Kidney tubule cell (primary cell): ENCODE measurements at places on chromosomes 5 and 9.
A peak's percentile ranks its signal among the peaks of the same experiment; 100 is the strongest.

DNA sequence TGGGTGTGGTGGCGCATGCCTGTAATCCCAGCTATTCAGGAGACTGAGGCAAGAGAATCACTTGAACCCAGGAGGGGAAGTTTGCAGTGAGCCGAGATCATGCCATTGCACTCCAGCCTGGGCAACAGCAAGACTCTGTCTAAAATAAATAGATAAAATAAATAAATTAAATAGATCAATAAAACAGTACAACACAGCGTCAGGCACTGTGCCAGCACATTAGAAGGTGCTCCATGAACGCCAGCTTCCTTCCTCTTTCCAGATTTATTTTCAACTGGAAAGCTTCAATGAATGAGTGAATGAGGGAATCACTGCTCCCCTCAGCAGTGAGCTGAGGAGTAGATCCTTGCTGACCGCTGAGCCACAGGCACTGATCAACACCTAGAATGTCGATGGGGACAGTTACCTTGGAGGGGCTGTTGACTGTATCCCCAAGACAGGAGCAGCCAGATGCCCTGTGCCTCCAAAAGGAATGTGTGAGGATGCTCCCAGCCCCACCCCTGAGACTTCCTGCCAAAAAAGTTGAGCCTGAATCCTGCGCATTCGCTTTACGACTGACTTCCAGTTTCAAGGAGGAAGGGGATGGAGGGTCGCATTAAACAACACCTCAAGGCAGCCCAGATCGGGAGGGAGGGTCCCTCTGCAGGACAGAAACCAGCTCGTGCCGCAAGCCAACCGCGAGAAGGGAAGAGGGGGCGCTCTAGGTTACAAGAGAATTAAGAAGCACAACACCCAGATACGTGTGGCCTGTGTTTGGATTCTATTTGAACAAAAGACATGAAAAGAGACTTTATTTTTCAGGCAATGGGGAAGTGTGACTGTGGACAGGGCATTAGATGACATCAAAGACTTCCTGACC is 54.0 kb upstream of the CNOT6 start:
- DNase-seq, result no peak

DNA sequence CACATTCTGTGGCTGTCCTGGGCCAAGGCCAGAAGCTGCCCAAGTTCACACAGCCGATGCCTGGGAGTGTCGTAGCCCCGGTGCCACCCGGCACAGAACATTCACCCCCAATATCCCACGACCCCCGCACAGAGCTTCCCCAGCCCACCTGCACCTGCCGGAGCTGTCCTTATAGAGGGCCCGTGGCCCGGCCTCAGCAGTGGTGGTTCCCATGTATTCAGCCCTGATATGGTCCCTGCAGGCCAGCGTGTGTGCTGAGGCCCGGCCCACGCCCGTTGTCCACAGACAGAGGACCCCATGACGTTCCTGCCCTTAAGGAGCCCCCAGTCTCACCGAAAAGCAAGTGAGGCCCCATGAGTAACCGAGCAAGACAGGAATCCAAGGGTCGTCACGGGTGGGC is 5.3 kb upstream of the GFI1B start:
- DNase-seq, result no peak

- DNase-seq, result peak; percentile 74
Observed at GRCh38 chr9:132768932-132769905, 99.0 kb downstream of the GTF3C4 start.

DNA sequence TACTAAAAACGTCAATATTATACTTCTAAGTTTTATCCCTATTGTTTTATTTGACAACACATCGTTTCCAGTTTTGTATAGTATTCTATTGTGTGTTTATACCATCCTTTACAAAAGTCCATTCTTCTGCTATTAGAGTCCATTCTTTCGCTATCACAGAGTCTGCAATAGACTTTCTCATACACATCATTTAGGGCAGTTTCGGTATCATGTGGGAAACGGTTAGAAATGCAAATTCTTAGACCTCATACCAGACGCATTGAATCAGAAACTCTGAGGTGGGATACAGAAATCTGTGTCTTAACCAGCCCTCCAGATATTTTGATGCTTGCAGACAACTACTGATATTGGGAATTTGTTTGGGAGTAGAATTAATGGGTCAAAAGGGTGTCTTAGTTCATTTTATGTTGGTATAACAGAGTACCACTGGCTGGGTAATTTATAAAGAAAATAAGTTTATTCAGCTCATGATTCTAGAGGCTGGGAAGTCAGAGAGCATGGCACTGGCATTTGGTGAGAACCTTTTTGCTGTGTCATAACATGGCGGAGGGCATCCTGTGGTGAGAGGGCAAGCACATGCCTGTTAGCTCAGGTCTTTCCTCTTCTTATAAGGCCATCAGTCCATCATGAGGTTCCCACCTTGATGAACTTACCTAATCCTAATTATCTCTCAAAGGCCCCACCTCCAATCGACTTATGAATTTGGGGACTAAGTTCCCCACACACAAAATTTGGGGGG is 21.1 kb downstream of the CARTPT start:
- no peak for DNase-seq

DNA sequence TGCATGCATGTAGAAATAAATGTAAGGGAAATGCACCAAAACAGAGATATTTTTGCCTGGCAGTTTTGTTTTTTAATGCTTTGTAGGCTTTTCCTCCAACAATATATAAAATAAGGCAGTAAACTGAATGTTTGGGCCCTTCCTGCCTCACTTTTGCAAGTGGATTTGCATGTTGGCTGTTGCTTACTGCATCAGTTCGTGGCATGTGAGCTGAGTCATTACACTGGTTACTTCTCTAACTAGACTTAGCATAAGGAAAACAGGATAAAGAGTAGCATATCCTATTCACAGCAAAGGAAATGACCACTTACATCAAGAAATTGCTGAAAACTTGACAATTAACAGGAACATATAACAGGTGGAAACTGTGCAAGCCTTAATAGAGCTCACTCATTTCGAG is 113.4 kb downstream of the TLE1 start:
- peak; percentile 55 for DNase-seq

GRCh38 chr5:2658447-2658846 is 93.0 kb downstream of the IRX2 start:
- DNase-seq, result no peak

DNA sequence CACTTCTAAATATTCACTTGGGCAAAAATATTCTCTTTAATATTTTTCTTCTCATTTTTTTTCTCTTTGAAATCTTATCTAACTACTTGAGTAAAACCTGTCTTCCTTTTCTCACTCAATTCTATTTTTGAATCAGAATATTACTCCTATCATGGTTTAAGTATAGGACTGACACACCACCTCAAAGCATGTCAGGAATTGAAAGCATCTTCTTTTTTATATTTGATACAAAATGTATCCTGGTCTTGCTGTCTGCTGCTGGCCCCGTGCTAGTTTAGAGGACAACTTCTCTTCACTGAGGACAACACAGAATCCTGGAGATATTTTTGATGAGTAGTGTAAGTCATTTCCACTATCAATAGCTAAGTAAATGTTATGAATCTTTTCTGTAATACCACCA is 383.6 kb downstream of the GADD45G start:
- no peak for DNase-seq

DNA sequence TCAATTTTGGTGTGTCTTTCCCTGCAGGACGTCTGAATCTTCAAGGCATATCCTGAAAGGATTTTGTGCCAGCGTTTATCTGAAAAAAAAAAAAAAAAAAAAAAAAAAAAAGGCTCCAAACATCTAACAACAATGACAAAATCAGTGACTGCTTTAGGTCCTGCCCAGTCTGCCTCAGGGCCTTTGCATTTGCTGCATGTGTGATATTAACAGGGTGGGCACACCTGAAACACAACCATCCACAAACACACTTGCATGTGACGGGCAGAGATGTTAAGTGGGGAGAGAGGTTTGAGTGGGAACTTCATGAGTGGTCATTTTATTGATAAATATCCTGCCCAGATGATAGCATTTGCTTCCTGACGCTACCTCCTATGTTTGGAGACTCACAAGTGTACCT is 82.4 kb upstream of the SAP30L start:
- no peak for DNase-seq

DNA sequence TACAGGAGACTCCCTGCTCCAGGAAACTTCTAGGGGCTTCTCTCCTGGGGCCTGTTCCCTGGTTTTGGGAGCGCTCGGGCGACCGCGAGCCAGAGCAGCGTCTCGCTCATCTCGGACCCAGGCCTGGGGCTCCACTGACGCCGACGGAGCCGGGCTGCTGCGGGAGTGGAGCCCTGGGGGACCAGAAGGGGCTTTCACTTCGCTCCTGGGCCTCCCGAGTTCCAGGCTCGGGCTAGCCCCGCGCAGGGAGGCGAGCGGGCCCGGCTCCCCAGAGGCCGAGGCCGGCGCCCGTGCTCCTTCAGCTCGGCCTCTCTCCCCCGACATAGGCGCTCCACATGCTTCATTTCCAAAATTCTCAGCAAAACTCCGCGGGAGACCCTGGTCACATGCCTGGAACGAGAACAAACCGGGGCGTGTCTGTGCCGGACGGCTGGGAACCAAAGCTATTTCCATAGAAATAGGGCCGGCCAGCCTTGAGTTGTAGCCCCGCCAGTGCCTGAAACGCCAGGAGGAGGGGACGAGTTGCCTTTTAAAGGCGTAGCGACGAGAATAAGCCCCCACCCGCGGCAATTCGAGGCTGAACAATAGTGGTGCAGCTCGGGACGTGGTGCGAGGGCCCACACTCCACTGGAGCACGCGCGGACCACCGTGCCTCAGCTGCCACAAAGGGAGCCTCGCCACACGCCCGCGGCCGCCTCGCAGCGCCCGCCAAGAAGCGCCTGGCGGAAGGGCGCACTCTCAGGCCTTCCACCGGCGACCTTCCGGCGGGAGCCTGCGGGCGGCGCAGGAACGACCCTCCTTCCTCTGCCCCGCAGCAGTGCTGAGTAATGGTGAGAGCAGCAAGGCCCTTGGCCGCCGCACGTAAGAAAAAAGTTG is 1.1 kb upstream of the G3BP1 start:
- peak; percentile 68 for DNase-seq
